ENCODE measurements at places on chromosomes 12 and 14.
A peak's percentile ranks its signal among the peaks of the same experiment; 100 is the strongest.

GRCh38 chr12:93682846-93683261 is 5.7 kb downstream of the CRADD start:
- no peak for DNase-seq

- DNase-seq: no peak
Observed at GRCh38 chr12:66236969-66237368, 48.0 kb downstream of the IRAK3 start.

DNA sequence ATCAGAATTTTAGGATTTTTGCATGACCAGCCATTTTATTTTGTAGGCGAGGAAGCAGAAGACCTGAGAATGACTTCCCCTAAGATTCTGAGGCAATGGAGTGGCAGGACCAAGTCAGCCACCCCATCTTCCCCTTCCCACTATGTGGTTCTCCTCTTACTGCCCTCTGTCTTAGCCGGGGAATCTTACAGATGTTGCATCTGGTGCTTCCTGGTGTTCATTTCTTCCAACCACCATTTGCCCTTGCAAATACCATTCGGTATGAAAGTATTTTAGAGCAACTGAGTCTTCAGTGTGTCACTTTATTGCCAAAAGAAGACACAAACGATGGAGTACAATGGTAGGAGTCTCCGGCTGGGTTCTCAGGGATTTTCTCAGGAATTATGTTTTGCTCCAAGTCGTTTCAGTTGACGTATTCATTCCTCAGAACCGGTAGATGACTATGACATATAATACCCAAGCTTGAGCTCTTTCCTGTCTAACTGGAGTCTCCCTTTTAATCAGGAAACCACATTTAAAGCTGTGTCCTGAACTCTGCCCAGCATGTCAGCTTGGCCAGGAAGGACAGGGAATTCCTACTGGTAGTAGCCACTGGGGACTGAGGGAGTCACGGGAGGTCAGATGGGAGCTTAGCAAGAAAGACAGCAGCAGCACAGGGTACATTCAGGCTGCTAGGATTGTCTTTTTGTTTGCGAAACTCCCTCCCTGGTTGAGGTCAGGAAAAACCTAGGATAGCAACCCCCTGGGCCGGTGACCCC is 87.0 kb downstream of the SAMD4A start:
- no peak for DNase-seq

GRCh38 chr14:64394977-64395633 is 7.0 kb downstream of the MTHFD1 start:
- no peak for DNase-seq

DNA sequence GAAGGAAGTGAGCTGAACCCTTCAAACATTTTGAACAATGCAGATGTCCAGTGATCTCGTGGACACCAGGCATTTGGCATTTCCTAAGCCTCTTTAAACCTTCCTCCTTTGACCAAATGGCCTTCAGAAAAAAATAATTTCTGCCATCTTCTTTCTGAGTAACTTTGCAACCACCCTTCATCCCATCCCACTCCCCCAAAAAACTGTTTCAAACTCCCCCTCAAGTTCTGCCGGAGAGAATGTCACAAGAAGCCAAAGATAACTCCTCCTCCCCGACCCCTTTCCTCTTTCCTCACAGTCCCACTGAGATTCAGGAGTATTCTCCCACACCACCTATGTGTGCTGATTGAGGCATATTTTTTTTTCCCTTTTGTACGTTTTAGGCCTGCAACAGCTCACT is 1.7 kb downstream of the KSR2 start:
- no peak for DNase-seq

- DNase-seq: peak; percentile 44
Observed at GRCh38 chr14:80942191-80942600, 658 bp upstream of the CEP128 start.

DNA sequence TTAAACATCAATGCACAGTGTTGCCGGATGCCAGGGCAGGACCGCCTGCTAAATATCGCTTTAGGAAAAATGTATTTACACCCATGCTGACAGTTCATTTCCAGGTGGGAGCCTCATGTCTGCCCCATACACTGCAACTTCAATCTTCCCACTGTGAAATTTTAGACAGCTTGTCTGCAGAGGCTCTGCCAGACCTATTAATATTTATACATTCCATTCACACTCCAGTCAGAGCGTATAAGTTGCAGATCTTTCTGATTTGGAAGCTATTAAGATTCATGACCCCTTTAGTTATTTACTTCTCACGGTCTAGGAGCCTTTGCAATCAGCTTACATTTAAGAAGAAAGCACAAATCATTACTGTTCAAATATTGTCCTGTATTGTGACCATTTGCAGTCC is 357.4 kb downstream of the ATP23 start:
- DNase-seq: no peak

DNA sequence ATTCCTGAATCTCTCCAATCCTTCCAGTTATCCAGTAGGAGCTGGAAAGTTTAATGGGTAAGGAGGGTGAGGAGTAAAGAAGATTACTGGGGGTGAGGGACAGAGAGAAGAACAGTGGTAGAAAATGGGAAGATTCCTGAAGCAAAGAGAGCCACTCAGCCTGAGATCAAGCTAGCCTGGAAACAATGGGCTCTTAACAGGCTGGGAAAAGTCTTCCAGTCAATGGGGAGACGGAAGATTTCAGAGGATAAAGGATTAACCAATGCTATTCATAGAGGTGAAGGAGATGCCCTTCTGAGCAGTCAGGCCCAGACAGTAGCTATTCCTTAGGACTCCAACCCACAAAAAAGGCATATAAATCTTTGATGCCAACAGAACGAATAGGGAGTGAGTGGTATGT is 14.8 kb downstream of the GDF11 start:
- DNase-seq: no peak

GRCh38 chr12:66800046-66800445 is 121.2 kb upstream of the GRIP1 start:
- DNase-seq: no peak

DNA sequence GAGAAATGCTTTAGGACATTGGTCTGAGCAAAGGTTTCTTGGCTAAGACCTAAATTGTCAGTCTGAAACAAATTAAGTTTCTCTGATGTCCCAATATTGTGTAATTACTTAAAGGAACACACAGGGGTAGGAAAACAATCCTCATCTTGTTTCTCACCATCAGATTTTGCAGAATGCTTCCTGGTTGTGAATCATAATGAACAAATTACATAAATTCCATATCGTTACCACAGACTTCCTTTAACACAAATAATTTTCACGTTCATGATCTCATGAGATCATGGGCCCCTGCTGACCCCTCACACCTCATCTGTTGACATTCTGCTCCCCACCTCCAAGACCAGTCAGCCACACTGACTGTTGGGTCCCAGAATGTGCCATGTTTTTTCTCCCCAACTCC is 194.1 kb downstream of the MON2 start:
- no peak for DNase-seq

DNA sequence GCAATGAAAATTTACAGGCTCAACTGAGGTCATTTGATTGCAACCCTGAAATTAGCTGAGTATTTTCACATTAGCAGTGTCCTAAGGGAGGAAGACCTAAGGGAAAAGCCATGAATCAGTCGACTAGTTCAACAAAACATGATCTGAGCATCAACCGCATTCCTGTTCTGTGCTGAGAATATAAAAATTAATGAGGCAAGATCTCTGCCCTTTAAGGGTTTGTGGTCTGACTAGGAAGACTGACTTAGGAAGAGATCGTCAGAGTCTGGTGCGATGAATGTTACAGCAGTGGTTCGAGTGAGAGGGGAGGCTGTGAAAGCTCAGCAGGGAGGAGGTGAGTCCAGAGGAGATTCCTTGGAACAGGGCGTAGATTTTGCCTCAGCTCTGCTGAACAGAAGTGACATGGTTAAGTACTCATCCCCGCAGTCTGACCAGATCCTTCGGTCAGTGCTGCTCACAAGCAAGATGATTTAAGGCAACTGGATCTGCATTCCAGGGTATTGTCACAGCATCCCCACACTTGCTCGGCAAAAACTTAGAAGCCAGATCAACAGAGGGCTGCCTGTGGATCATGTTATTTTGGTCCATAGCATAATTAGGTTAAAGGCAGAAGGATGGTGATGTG is 49.6 kb downstream of the BMAL2 start:
- no peak for DNase-seq

GRCh38 chr14:59419303-59419702 is 45.9 kb downstream of the GPR135 start:
- DNase-seq: no peak

DNA sequence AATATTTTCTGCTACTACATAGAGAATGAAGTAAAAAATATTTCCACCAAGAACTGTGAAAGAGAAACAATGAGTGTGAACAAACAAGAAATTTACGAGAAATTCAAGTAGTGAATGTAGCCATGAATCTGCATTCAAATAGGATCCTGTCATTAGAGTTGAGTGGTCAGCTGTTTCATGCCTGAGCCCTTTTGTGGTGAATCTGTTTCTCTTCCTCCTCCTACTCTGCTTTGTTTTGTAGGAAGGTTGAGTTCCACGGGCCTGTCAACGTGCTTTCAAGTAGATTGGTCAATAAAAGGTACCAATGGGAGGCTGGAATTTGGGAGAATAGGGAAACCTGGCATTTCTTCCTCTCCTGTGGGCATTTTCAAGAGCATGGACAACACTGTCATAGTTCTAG is 1749.6 kb upstream of the FLRT2 start:
- no peak for DNase-seq

- no peak for DNase-seq
Observed at GRCh38 chr12:944211-944610, 5.3 kb downstream of the RAD52 start.

DNA sequence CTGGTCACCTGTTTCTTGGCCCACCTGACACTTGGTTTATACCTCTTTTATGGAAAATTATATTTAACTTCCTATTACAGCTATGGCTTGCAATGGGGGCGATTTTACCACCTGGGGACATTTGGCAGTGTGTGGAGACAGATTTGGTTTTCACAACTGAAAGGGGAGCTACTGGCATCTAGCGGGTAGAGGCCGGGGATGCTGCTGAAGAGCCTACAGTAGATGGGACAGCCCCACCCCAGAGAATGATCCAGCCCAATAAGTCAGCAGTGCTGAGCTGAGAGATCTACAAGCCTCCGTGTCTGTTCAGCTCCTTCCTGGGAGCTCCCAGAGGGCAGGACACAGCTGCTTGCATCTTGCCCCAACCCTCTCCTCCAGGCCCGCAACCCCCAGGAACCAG is 302.8 kb downstream of the CACNA1C start:
- DNase-seq: no peak

GRCh38 chr14:51595881-51596455 is 55.7 kb upstream of the FRMD6 start:
- no peak for DNase-seq

DNA sequence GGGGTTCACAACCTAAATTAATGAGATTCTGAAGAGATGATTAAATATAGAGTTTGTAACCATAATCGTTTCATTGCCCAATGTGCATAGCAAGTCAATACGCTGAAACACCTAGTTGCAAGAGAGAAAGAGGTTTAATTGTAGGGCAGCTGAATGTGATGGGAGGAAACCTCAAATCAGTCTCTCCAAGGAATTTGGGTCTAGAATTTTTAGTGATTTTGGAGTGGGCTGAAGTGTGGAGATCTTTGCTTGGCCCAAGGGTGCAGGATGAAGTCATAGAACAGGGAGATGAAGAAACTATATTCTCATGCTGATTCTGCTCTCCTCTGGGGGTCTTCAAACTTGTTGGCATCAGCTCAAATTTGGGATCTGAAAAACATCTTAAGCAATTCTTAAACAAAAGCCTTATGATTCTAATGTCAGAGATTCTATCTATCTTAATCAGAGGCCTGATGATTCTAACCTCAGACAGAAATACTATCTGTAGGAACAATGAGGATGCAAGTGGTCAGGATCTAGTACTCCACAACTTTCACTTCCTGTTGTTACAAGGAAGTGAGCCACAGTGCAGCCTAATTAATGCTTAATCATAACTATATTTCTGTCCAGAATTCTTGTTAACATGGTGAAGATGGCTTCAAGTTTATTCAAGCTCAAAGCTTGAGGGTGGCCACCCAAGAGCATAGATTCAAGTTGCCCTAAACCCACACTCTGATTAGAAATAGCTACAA is 80.2 kb upstream of the FUT8 start:
- DNase-seq: no peak

DNA sequence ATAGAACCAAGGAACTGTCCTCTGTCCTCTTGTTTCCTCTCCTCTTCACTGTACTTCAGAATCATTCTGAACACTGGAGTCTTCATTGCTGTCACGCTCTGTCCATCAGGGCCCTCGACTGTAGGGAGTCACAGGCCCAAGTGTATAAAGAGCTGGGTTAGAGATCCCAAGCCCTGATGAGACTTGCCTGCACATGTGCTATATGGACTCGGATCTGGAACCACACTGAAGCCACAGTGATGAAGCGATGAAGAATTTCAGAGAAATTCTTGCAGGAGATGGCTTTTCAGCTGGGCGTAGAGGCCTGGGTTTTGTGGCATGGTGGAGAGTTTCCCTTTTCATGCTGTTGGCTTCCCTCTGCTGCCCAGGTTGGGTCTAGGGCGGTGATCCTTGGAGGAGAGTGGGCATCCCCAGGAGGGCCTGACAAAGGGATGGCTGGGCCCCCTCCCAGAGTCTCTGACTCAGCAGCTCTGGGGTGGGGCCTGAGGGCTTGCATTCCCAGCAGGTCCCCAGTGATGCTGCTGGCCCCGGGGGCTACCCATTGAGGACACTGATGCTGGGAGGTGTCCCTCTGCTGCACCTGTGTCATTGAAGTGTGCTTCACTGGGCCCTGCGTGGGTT is 39.6 kb upstream of the YY1 start:
- no peak for DNase-seq

DNA sequence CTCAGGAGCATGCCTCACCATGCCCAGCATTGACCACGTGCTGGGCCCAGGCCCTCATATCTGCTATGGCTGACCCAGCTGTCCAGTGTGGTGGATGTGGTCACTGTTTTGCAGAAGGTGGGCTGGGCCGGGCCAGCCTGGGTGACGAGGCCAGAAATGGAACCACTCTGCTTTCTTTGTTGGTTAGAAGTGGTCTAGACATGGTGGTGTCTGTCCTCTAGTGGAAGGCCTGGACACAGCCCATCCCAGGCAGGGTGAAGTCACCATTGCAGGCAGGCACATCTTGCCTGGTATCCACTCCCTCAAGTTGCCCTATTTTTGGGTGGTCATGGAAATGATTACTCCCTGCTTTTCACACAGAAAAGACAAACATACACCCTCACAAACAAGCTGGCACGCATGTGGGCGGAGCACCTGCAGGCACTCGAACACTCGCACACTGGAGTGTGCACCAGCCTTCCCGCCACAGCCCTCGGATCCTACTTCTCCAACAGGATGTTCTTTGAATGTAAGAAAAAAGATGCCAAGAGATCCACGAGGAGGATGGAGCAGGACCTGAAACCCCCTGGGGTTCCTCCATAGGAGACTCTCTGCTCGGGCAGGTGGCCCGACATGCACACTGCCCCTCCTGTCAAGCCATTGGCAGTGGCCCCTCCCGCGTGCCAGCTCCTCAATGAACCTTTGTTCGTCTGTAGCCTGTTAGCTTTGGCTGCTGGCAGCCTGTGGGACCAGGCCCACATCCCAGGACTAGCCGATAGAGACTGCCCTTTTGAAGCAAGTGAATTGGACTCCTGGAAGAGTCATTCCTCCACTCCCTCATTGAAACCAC is 38.4 kb downstream of the MLXIP start:
- no peak for DNase-seq

GRCh38 chr12:117365049-117365616 is 3.7 kb upstream of the NOS1 start:
- no peak for DNase-seq
